ENCODE measurements at places on chromosomes 7 and 10. TPM values are rescaled to one million over a fixed set of nuclear protein-coding genes. Genes with fewer than 3 reads are reported as not detected.

CHN2 gene
- total RNA-seq: 16.4 TPM

AEBP1 gene
- total RNA-seq: 81.9 TPM

- DNase-seq: no peak
Measured at GRCh38 chr10:124325998-124326636, 92.6 kb downstream of the OAT start.

- no peak for DNase-seq
Measured at GRCh38 chr7:21568762-21569161, 25.9 kb downstream of the DNAH11 start.

GRCh38 chr7:13386741-13387140 lies 602.7 kb downstream of the ETV1 start:
- no peak for DNase-seq

- DNase-seq: no peak
Measured at GRCh38 chr7:56447864-56448693, 331.9 kb upstream of the NUPR2 start.

Measured in transverse colon (tissue), 4 donors.